ENCODE measurements at places on chromosomes 1 and 21. TPM values are rescaled to one million over a fixed set of nuclear protein-coding genes. Genes with fewer than 3 reads are reported as not detected.

The PLK3 gene
- 32.2 TPM for total RNA-seq

The FMOD gene
- total RNA-seq = 0.76 TPM

The FGR gene
- total RNA-seq = not detected

The HMCN1 gene
- 8.7 TPM for total RNA-seq
